Esophagus muscularis mucosa (tissue), 4 donors: ENCODE measurements at places on chromosomes 3 and 15. TPM values are rescaled to one million over a fixed set of nuclear protein-coding genes. Genes with fewer than 3 reads are reported as not detected.

Gene SEMA3F
- total RNA-seq, result 16.2 TPM

Gene SPATA12
- 0.13 TPM for total RNA-seq

Gene PLA1A
- 2.1 TPM for total RNA-seq

Gene WNT5A
- total RNA-seq, result 15.1 TPM

Gene GHRL
- not detected for total RNA-seq

Gene SMCO1
- total RNA-seq, result not detected

Gene CACNA2D2
- 0.84 TPM for total RNA-seq

Gene COLQ
- total RNA-seq, result 3.1 TPM

Gene SNAPC5
- 40.6 TPM for total RNA-seq

Gene SOX14
- total RNA-seq, result not detected

Gene CSPG4
- 195 TPM for total RNA-seq

Gene GOLGA6L1
- not detected for total RNA-seq

Gene UACA
- total RNA-seq, result 23.9 TPM

Gene SAMMSON
- 2.8 TPM for total RNA-seq

Gene PROK2
- 0.29 TPM for total RNA-seq

Gene CP
- total RNA-seq, result 6.1 TPM

Gene TARS3
- 21.1 TPM for total RNA-seq

Gene TMC3
- total RNA-seq, result 0.17 TPM

Gene FEZF2
- not detected for total RNA-seq

Gene TMEM108
- total RNA-seq, result 10.8 TPM

Gene TRH
- not detected for total RNA-seq

Gene CSTA
- 1.4 TPM for total RNA-seq

Gene NCEH1
- 11.6 TPM for total RNA-seq
